ENCODE measurements at places on chromosomes 7 and 10.

GRCh38 chr7:69844264-69844868, 246.1 kb downstream of the AUTS2 start:
- no peak for DNase-seq

- DNase-seq = no peak
Observed at GRCh38 chr7:82194016-82194643, 249.4 kb downstream of the CACNA2D1 start.

- no peak for DNase-seq
Observed at GRCh38 chr7:26743205-26743604, 121.2 kb downstream of the SKAP2 start.

GRCh38 chr10:113520690-113521474, 32.0 kb upstream of the HABP2 start:
- no peak for DNase-seq

GRCh38 chr7:95794917-95795515, 22.7 kb downstream of the DYNC1I1 start:
- no peak for DNase-seq

DNA sequence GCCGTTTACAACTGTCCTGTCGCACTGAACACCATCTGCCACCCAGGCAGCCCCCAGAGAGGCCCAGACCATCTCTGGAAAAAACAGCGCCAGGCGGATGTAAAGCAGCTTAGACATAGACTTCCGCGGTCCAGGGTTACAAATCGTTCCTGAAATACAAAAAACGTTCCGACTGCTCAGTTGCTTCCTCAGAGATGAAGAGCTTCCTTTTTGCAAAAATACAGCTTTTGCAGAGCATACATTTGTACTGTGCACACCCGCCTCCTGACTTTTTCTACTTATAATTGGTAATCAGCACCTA, 11.4 kb downstream of the DAGLB start:
- DNase-seq = no peak

DNA sequence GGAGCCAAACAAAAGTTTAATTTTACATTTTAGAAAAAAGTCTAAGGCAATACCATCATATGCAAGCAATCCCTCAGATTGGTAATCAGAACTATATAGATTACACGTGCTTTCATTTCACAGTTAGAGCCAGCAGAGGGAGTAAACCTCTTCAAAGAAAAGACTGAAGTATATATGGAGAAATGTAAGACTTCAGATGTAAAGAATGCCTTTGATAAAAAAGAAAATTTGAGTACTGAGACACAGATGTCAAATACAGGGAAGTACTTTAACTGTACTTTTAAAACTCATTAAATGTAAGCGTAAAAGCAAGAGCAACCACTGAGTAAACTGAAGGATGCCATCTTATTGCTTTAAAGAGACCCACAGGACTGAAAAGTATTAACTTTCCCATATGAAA, 101.4 kb upstream of the FAM133B start:
- DNase-seq = no peak

GRCh38 chr7:43337191-43337590, 224.7 kb downstream of the HECW1 start:
- DNase-seq = no peak

DNA sequence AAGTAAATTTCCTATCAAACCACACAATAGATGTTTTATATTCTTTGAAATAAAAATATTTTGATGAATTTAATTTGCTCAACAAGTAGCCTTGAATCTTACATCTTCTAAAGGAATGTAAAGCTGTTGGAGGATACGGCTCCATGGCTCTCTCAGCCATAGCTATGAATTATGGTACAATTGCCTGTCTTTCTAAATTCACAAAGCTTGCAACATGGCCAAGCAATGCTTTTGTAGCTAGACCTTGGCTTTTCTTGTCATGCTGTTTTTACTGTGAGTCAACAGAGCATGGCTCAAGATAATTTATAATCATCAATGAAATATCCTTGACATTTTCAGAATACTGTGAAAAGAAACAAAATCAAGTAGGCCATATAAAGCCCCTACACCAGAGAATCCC, 286.7 kb downstream of the CACNA2D1 start:
- DNase-seq = no peak
